ENCODE measurements at places on chromosomes 2 and 18.
A peak's percentile ranks its signal among the peaks of the same experiment; 100 is the strongest.

- no peak for DNase-seq
Observed at GRCh38 chr18:59985289-59985688, 85.5 kb downstream of the PMAIP1 start.

DNA sequence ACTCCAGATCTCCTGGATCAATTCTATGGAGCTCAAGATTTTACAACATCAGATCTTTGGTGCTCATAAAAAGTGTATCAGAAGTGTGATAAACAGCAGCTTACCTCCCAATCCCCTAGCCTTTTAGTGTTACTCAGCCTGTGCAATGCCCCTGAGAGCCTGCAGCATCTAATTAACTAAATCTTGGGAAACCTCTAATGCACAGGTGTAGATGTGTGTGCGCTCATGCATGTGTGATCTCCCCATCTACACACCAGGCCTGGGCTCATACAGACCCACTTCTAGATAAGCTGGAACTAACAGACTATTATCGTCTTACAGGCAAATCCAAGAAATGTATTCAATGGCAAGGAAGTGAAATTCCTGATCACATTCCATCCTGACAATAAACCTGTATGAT lies 7.5 kb downstream of the SUCLG1 start:
- DNase-seq, result no peak

DNA sequence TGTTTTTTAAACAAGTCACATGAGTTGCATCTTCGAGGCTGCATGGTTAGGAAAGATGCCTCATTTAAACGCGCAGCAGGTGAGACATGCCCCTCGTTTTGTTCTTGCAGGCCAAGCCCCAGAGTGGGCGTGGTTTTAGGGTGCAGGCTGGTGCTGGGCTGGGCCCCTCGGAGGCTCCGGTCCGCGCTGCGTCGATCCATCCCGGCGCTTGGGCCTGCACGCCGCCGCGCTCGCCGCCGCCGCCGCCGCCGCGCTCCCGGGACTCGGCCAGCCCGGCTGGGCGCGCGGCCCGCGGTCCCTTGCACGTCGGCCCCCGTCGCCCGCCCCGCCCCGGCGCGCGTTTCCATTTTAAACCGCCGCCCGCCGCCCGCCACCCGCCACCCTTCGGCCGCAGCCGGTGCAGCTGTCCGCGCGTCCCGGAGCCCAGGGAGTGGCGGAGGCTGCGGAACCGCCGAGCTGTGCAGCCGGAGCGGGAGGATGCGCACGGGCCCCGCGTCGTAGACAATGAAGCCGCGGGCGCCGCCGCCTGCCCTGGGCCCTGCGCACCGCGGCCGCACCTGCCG lies 175.5 kb downstream of the AGAP1 start:
- peak; percentile 90 for DNase-seq

DNA sequence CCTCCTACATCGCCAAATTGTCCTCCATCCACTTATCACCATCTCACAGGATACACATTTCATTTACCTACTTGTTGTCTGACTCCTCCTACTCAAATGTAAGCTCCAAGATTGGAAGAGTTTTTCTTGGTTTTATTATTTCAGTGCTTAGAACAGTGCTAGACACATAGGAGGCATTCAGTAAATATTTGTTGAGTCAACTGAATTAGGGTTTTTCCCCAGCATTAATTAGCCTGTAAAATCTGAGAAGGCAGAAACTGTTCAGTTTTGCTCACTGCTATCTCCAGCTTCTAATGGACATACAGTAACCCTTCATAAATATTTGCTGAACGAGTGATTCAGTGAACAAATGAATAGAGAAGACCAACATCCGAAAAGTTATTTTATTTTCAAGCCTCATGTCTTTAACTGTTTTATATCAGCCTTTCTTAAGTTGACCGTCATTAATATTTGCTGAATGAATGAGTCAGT lies 800 bp downstream of the TTC21B start:
- DNase-seq, result no peak

GRCh38 chr2:133489641-133490410 lies 78.4 kb downstream of the NCKAP5 start:
- DNase-seq, result peak; percentile 62

DNA sequence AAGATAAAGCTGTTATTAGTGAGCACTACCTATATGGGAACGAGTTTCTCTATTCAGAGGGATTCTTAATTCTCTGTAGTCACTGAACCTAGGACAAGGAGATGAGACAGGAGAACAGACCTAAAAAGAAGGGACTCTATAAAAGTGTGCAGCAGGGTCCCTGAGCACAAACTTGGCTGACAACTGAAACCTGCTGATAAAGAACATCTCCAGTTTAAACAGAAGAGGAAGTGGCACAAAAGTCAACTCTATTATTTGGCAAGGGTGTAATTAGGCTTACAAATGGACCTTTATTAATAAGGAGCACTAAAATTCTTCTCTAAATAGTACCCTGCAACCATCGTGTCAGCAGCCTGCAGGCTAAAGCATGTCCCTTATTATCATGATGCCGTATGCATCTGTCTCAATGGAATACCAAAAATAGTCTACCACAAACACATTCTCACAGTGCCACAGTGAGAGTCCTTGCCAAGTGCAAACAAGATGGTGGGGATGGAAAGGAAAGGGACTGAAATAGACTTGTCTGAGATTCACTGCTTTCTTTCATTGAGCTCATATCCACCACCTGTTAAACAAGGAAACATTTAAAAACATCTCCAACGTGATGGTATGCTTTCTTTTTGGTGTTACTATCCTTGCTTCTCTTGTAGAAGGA lies 260.2 kb downstream of the INSIG2 start:
- DNase-seq, result no peak

DNA sequence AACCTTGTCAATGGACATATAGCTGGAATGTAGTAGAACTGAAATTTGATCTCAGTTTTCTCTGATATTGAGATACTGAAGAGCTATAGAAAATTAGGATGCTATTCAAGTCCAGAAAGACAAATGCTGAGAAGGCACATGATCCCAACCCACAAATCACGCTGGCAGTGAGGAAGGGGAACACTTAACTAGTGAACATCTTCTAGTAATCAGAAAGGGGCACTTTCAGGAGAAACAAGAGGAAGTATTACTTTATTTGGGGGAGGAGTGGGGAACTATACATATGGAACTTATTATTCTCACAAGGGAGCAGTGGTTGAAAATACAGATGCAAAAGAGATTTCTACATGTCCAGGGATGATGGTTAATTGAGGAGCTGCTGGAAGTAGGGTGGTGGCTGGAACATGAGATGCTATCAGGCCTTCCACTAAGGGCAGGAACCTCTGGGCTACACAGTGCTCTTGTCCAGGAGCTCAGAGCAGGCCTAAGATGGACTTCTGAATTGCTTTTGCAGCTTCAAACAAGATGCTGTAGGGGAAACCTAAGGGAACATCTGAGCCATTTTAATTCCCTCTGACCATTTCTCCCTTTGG lies 79.3 kb downstream of the TGFA start:
- DNase-seq, result no peak

- DNase-seq, result peak; percentile 3
Observed at GRCh38 chr2:67374949-67375348, 22.2 kb upstream of the ETAA1 start.

All from GM03348 (cell line).